ENCODE measurements at places on chromosomes 12 and 14.

- no peak for DNase-seq
Observed at GRCh38 chr12:131210506-131211339, 257.0 kb downstream of the ADGRD1 start.

- DNase-seq = peak; percentile 94
Observed at GRCh38 chr12:5257763-5258495, 174.0 kb upstream of the NTF3 start.

DNA sequence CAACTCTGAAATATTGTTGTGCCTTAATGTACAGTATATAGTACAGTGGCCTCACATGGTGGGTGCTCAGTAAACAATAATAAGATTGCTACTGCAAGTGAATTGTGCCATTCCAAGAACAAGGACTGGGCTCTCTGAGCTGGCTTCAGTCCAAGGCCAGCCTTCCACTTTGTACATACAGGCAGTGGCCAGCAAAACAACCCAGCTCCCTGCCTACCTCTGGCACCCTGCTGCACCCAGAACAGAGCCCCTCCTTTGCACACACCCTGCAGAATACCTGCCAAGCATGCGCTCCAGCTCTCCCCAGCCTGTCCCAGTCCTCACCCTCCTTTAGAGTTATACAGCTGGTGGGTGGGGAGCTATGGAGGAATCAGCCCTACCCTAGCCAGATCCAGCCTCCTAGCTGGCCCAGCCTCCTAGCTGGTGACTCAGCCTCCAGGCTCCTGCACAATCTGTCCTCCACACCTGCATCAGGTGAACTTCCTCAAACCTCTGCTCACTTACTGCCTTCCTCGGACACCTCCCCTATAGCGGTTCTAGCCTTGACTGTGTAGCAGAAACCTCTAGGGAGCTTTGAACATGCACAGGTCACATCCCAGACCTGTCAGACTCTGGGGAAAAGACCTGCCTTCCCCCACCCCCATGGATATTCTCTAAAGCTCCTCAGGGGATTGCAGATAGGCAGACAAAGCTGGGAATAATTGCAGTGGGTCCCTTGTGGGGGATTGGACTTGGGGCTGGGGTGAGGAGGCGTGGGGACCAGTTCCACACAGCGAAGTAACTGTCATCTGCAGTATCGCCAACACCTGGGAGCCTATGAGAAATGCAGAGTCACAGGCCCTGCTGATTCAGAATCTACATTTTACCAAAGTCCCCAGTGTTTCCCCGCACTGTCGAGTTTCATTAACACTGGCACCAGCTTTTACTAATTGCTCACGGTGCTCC is 17.9 kb downstream of the ZDHHC22 start:
- DNase-seq = peak; percentile 98

DNA sequence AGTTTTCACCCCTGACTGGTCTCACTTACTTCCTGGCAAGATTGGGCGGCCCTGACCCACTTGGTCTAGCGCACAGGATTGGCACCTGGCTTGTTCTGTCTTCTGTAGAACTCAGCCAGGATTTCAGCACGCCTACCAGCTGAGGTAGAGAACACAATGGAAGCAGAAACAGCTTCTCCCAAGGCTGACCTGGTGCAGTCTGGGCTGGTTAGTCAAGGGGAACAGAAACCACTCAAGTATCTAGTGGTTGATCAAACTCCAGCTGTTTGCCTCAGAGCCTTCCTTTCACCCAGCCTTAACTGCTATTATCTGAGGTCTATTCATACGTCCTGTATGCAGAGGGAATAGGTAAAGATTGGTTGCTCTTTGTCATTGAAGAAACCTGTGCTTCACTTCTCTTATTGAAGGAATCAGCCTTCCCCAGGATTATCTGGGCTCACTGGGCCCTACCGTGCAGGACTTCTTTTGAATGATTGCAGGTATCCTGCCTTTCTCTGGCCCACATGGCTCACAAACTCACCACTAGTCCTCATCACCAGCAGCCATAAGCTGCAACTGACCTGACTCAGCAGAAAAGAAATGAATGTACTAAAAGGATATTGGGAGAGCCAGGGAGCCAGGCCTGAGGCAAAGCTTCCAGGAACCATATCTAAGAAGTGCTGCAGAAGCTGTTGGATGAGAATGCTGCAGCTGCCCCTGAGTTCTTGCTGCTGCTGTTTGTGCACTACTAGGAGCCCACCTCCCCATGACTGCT is 2.5 kb upstream of the PLEKHD1 start:
- no peak for DNase-seq

GRCh38 chr12:20985399-20985798 is 145.6 kb upstream of the SLCO1B1 start:
- DNase-seq = no peak

- no peak for DNase-seq
Observed at GRCh38 chr12:120015313-120015712, 26.3 kb downstream of the BICDL1 start.
